ENCODE measurements at places on chromosomes 5 and 9.

DNA sequence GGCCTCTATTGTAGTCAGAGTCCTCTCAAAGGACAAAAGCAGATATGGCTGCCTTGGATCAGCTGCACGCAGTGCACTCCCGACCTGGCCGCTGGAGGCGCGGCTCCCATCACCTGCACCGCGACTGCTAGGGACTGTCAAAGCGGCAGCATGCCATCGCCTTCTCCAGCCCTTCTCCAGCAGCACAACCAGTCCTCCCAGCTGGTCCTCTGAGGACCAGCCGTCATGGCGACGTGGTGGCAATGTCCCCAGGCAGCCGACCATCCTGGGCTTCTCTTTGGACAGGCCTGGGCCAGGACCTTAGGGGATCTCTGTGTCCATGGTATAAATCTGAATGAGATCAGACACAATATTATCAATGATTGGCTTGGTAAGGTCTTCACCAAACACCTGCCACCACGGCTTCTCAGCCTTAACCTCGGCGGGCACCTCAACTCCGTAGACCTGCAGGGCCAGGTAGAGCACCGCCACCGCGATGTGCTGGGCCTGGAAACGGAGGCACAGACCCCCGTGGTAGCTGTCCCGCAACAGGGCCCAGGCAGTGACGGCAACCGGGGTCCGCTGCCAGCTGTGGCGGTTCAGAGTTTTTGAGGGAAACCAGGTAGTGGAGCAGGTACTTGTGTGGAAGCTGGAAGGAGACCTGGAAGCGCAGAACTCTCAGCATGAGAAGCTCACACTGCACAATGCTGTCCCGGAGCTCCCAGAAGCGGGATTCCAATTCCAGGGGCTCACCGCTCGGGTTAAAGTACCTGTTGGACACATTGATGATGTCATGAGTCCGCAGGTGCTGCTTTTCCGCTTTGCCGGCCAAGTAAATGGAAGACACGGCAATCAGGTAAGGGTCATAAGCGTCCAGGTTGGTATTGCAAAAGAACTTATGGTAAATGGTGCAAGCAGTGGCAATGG, 8.5 kb downstream of the DUSP1 start:
- DNase-seq = no peak

- peak; percentile 55 for DNase-seq
These were observed 120.2 kb upstream of the GRHPR start for GRCh38 chr9:37302277-37302676.

- DNase-seq = no peak
These were observed 7.8 kb upstream of the LMX1B start for GRCh38 chr9:126605792-126606482.

DNA sequence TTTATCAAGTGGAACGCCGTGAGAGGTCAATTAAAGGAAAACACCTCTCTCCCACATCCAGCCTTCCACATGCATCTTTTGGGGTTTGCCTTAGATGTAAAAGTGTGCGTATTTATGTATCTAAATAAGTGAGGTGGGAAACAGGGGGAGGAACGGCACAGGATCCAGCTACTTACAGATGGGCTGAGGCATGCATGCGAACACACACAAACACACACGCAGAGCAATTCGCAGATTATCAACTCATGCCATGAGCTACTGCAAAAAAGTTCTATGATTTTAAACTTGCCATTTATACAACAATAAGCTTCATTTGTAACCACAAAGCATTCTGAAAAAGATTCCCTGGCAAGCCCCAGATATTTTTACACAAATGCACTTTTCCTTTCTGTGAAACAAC, 242.1 kb downstream of the BNC2 start:
- DNase-seq = no peak

DNA sequence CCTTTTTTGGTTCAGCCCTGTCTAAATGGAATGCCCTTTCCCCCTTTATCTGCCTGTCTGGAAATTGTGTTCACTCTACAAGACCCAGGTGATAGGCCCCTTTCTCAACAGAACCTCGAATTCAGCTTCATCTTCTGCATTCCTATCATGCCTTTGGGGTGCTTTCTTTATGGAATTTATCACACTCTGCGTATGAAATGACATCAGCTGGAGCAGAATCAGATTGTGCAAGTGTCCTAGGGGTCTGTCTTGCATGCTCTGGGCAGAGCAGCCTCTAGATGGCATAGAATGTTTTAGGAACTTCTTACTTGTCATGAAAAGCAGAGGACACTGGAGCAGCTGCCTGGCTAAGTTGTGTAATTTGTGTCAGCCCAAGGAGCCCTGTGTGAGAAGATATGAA, 84.9 kb downstream of the ISL1 start:
- DNase-seq = no peak

DNA sequence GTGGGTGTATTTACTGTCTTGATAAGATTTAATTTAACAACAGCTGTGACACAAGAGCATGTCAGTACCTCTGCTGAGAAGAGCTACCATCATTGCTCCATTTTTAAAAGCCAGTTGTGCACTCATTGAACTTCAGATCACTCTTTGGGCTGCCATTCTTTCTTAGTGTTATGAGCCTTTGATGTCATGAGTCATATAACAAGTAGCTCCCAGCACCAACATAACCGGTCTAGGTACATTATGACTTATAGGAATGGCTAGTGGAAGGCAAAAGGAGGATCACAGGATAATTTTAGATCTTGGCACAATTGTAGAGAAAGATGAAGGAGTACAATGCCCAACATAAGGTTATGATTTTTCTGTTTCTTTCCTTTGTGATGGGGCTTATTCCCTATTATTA, 170.8 kb upstream of the FBN2 start:
- DNase-seq = no peak

GRCh38 chr5:154824070-154824469, 26.3 kb downstream of the FAXDC2 start:
- no peak for DNase-seq

DNA sequence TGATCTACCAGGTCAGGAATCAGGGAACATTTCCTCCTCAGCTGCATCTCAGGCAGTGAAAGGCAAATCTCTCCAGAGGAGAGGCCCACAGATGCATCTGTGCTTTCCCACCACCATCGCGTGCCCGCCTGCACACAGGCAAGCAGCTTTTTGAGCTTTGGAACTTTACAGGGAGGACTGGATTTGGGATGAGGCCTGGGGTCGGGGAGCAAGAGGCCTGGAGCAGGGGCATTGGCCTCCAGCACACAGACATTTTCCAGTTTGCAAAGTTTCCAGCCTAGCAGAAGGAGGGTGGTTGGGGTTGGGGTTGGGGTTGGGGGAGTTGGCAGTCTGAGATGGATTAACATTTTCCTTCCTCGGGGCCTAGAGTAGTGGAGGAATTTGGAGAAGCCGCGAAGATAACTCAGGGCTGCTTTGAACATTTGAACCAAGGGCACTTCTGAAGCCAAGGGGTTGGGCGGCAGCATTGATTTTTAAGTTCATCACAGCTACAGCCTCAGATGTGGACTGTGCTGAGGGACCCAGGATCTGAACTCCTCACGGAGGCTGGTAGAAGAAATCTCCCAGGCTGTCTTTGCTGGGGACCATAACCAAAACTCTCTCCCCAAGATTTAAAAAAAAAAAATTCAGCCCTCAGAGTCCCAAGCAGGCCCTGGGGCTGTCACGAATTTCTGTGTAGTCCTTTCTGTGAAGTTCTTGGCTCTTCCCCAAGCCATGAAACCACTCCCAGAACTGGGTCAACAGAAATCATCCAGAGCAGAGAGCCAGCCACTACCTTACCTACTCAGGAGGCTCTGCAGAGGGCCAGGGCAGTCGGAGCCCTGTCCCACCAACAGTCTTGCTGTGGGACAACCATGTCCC, 25.6 kb downstream of the C5orf15 start:
- no peak for DNase-seq

DNA sequence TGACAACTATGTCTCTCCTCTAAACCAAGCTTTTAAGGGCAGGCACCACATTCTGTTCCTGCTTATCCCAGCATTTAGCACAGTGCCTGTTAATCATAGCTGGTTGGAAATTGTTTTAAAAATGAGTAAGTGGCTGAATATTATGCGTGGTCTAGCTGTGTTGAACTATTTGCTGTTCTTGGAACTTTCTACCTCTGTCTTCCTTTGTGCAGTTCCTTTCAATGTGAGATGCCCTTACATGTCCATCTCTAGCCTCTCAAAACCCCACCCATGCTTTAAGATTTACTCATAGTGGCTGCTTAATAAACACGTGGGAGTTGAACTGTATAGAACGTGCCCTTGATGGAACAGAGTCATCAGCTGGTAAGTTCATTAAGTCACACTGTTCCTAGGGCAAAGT, 34.5 kb downstream of the C9orf57 start:
- no peak for DNase-seq

DNA sequence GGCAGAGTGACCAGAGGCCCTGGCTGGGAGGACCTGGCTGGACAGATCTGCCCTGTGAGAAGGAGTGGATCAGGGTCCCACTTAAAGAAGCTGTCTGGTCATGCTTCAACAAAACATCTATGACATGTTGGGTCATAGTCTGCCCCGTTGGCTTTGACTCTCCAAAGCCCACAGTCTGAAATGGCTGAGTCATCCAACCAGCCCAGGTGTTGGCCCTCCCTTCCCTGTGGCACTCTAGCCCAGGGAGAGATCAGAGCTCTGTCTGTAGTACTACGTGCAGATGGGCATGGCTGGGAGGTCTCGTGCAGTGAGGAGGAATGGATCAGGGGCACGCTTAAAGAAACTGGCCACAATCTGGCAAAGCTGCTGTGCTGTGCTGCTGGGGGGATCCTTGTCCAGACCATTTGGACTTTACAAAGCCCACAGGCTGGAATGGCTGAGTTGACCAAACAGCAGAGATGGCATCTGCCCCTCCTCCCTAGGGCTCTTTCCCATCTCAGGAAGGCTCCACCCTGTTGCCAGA, 206.1 kb downstream of the TUSC1 start:
- no peak for DNase-seq

DNA sequence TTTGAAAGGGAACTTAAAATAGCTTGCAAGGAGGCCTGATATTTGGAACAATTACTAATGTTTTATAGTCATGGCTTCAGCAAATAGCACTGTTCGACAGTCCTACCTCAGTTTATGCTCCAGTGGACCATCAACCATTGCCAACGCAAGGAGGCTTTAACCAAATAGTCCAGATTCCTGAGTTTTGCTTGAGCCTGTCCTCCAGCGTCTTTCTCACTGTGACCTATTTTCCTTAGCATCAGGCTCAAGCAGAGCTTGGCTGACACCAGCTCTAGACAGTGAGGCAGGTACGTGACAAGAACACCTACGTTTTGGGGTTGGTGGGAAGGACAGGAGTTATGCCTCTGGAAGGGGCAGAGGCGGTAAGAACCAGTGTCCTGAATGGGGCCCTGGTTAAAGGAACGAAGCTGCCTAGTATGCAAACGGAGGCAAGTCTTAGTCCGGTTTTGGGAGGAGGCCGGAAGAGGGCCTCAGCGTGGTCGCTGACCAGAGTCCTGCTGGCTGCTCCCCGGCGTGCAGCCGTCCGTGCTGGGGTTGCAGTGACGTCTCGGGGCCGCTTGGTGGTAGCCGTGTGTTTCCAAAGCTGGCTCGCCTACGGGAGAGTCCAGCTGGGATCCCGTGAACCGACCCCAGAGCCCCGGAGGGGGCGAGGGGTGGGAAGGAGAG, 998 bp upstream of the FGF18 start:
- DNase-seq = peak; percentile 49

DNA sequence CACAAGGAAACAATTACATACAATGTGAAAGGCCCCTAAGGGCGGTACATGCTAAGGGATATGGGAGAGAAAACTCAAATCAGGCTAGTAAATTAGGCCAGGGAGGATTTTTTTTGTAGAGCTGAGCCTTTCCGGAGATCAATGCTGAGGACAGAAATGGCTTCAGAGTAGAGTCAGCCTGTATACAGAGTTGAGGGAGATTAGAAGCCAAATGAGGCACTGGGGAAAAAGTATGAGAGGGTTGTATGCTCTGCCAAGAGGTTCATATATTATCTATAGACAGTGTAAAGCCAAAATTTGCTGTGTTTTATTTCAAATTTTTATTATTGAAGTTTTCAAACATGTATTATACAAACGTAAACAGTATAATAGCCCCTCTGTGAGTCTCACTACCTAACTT, 103.1 kb downstream of the BNC2 start:
- no peak for DNase-seq

DNA sequence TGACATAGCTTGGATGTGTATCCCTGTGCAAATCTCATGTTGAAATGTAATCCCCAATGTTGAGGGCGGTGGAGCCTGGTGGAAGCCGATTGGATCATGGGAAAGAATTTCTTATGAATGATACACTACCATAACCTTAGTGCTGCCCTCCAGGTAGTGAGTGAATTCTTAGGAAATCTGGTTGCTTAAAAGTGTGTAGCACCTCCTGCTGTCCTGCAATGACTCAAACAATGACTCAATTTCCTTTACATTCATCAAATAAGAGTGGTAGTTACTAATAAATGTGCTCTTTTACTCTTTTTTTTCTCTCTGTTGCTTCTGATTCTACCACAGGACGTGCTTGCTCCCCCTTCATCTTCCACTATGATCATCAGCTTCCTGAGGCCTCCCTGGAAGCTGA, 1696.0 kb upstream of the CDH9 start:
- no peak for DNase-seq

DNA sequence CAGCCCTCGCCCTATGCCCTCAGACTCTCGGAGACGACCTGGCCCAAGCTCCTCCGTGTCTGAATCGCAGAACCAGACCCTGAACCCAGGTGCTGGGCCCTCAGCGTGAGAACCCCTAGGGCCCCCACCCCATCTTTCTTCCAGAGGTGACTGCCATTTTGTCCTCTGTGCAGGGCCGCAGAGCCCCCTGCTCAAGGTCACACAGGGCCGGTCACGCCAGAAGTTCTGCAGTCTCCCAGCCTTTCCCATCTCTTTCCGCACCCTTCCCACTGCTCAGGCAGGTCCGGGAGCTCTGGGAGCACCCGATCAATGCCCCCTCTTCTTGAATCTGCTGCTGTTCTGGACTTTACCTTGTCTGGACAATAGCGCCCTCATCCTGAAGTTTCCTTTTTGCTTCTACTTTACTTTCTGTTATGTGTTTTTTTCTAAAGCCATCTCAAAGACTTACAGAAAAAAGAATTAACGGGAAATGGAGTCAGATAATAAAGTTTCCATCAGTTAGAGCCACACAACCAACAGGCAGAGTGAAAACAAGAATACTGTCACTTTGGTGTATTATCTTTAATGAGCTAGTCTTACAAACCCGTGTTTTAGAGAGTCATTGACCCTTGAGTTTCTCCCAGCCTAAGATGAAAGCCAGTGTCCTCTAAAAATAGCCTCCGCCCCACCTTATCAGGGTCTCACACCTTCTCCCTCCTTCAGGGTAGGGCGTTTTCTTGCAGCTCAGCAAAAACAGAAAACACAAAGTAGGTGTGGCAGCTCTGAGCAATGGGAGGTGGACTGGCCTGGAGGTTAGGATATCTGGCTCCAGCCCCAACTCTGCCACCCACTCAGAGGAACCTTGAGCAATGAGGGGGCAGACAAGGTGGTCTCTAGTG, 1.8 kb downstream of the TMOD1 start:
- no peak for DNase-seq

DNA sequence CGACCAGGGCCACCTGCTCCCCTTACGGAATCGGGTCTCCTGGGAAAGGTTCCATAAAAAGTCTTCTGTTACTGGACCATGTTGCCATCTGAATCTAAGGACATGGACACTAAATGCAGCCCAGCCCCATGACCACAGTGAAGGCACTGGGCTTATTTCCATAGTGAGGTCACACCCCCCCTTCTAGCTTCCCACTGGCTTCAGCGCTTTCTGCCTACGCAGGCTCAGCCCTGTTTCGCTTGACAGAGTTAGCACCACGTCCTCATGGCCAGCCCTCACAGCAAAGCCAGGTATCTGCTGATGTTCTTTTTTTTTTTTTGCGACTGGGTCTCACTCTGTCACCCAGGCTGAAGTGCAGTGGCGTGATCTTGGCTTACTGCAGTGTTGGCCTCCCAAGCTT, 14.1 kb downstream of the UCK1 start:
- DNase-seq = no peak

- DNase-seq = no peak
These were observed 110.9 kb downstream of the SLC24A2 start for GRCh38 chr9:19677924-19678323.

All from CD4-positive, alpha-beta T cell treated with Interleukin-15 for 1 hour (primary cell).